Ureter (tissue), 1 donor: ENCODE measurements at places on chromosomes 3 and 15. TPM values are rescaled to one million over a fixed set of nuclear protein-coding genes. Genes with fewer than 3 reads are reported as not detected.

DNA sequence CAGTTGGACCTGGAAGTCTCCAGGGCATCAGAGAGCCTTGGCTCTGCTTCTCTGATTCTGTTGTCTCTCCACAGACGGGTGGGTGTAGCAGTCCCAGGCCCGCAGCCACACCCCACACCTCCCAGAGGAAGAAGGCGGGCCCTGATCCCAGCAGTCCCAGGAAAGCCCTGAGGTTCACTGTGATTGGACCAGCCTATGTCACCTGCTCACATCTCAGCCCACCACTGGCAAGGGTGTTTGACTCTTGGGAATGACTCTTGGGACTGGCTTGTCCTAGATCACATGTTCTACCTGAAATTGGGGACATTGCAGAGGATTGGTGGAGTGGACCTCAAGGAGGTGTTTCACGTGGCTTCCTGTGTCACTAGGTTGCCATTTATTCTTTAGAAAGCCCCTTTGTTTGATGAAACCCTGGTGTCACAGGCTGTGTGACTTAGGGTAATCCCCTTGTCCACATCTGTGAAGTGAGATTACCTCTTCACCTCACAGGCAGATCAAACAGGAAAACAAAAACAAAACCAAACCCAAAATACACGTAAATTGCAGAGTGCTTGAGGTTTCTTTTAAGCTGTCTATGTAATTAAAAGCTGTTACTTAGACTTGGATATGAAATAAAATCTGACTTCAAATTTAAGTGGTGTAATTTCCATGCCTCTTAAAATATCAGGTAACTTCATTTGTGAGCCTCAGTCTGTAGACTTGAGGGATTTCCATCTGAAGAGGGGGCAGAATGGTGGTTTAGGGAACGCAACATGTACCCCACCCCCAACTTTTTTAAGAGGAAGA lies 26.7 kb downstream of the FLNB start:
- no peak for DNase-seq

Gene ZNF660
- 7.5 TPM for total RNA-seq

Gene IGDCC3
- total RNA-seq, result 1.6 TPM

Gene SLC28A2
- not detected for total RNA-seq

GRCh38 chr3:4771243-4771642 lies 208.0 kb upstream of the BHLHE40 start:
- no peak for DNase-seq

Gene GRM7
- total RNA-seq, result 0.86 TPM

- DNase-seq, result no peak
Observed at GRCh38 chr3:120597445-120598049, 1.4 kb downstream of the NDUFB4 start.

DNA sequence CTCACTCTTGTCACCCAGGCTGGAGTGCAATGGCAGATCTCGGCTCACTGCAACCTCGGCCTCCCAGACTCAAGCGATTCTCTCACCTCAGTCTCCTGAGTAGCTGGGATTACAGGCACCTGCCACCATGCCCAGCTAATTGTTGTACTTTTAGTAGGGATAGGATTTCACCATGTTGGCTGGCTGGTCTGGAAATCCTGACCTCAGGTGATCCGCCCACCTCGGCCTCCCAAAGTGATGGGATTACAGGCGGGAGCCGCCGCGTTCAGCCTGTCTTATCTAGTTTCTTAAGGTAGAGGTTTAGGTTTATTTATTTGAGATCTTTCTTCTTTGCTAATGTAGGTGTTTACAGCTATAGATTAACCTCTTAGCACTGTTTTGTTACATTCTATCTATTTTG lies 708.8 kb downstream of the ZNF385D start:
- DNase-seq, result no peak

Gene RASSF1
- total RNA-seq, result 21.2 TPM

DNA sequence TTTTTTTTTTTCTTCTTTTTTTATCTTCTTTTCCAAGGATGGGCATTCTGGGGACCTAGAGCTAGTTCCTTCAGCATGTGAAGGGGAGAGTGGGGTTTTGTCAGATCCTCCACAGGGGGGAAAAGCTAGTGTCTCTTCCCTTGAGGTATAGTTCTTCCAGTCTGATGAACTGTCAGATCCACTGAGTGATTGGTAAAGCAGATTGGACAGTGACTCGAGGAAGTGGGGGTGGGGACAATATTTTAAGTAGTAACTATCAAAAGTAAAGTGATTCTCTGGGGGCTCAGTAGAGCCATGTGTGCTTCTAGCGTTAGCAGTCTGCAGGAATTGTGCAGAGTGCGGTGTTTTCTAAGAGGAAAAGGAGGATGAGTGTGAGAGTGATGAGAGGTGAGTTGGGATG lies 62.0 kb upstream of the TRIM71 start:
- no peak for DNase-seq

Gene SLC38A3
- total RNA-seq, result 0.34 TPM

DNA sequence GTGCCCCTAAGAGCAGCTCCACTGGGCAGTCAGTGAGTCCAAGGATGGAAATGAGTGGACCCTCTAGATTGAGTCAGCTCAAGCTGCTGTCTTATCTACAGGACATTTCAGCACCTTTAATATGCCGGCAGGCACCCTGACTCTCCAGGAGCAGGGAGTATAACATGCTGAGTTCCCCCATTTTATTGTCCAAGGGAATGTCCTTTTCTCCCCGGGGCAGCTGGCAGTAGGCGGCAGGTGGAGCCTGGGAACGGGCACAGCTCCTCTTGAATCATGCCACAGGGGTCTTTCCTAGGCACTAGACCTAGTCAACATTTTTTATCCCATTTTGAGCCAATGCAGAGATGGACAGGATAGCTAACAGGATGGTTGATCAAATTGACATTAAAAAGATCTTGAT lies 14.8 kb downstream of the WNT7A start:
- DNase-seq, result no peak

GRCh38 chr3:25252291-25252690 lies 175.8 kb upstream of the RARB start:
- DNase-seq, result no peak

- DNase-seq, result no peak
Observed at GRCh38 chr3:29156086-29156715, 124.7 kb upstream of the RBMS3 start.

- DNase-seq, result no peak
Observed at GRCh38 chr3:144185276-144185675, 213.7 kb downstream of the DIPK2A start.

- DNase-seq, result no peak
Observed at GRCh38 chr3:23161896-23162570, 41.1 kb upstream of the UBE2E2 start.

GRCh38 chr3:118526758-118527513 lies 507.7 kb downstream of the IGSF11 start:
- DNase-seq, result no peak

DNA sequence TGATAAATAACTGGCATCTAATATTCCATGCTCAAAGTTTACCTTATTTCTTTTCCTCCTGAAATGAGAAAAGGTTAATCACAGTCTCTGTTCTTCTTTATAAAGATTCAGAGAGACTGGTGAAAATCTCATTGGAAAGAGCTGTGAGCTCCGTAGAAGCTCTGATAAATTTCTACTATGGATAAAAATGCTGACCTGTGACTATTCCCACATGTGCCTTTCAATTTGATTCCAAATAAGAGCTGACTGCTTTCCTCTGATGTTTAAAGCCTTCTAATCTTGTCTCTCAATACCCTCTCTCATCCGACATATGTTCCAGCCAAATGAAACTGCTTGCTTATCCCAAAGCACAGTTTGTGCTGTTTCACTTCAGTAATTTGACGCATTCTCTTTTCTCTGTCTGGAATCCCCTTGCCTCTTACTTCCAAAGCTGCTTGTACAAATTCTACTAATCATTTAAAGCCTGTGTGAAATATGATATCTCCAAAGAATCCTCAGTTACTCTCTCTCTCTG lies 130.1 kb downstream of the RTP4 start:
- DNase-seq, result no peak

GRCh38 chr15:84722628-84723027 lies 6.7 kb upstream of the SEC11A start:
- no peak for DNase-seq

GRCh38 chr15:56776839-56777238 lies 43.5 kb upstream of the ZNF280D start:
- no peak for DNase-seq

- DNase-seq, result no peak
Observed at GRCh38 chr3:126451511-126451910, 24.2 kb downstream of the ZXDC start.

Gene CADM2
- 6.9 TPM for total RNA-seq

GRCh38 chr15:88141269-88141889 lies 115.2 kb downstream of the NTRK3 start:
- DNase-seq, result no peak

Gene CELF6
- 3.4 TPM for total RNA-seq

DNA sequence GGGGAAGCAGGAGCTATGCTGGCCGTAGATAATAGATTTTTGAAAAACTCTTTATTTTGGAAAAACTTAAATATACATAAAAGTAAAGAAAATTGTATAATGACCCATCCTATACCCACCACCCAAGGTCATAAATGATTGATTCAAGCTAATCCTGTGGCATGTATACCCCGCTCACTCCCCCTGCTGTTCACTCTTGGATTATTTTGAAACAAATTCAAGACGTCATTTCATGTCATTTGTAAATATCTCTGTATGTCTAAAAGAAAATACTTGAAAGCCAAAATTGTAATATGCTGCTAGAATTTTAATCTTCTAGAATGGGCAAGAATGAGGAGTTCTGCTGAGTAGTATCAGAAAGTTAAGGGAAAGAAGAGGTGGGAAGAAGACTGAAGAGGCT lies 241.7 kb downstream of the FEZF2 start:
- DNase-seq, result no peak
